ENCODE measurements at places on chromosomes 1 and 21. TPM values are rescaled to one million over a fixed set of nuclear protein-coding genes. Genes with fewer than 3 reads are reported as not detected.

CA6 gene
- not detected for polyA plus RNA-seq

OVAAL gene
- polyA plus RNA-seq = 0.09 TPM

HNRNPU gene
- 320 TPM for polyA plus RNA-seq

OR10Z1 gene
- 0.13 TPM for polyA plus RNA-seq

DCDC2B gene
- polyA plus RNA-seq = 0.66 TPM

NR1I3 gene
- polyA plus RNA-seq = 0.83 TPM

TSSK3 gene
- polyA plus RNA-seq = 2.9 TPM

CD1E gene
- 0.35 TPM for polyA plus RNA-seq

MSH4 gene
- 0.33 TPM for polyA plus RNA-seq

LCE1D gene
- not detected for polyA plus RNA-seq

LRRC53 gene
- not detected for polyA plus RNA-seq

PLA2G2C gene
- polyA plus RNA-seq = 0.05 TPM

LCE3E gene
- polyA plus RNA-seq = not detected

SPRR5 gene
- not detected for polyA plus RNA-seq

RIPK4 gene
- 0.15 TPM for polyA plus RNA-seq

LINGO4 gene
- 0.47 TPM for polyA plus RNA-seq

NKAIN1 gene
- 1.3 TPM for polyA plus RNA-seq

SEC16B gene
- polyA plus RNA-seq = 6.3 TPM

RGS13 gene
- polyA plus RNA-seq = 0.71 TPM

HRNR gene
- 0.03 TPM for polyA plus RNA-seq

CXADR gene
- polyA plus RNA-seq = 0.51 TPM
